ENCODE measurements at places on chromosomes 12 and 14.

DNA sequence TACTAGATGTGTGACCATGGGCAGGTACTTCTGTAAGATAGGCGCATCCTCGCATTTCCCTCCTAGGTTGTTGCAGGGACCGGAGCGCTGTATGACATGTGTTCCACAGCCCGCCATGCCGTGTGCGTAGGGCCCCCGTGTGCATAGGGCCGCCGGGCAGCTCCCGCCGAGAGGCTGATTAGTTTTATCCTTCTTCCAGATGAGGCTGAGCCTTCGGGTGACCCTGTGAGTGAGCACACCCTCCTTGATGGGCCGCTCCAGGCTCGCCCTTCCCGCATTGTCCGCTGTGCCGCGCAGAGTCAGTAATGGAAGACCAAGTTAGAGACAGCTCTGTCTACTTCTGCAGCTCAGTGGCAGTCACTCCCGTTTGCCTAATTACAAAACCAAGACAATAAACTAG is 72.9 kb upstream of the DYNC1H1 start:
- no peak for DNase-seq

DNA sequence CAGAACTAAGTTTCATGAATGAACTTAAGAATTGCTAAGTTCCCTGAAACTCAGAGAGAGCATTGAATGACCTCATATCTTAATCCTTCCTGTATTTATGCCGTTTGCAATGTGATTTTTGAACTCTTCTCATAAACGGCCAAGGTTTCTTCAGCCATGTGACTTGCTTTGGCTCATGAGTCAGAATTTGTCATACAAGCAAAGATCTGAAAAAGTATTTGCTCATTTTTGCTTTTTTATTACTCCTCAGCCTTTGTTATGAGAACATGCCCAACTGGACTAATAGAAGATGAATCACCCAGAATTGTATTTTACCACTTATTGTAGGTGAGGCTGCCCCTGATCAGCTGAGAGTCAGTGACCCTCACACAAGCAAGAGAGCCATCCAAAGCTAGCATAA is 693.8 kb downstream of the BCL11B start:
- DNase-seq = no peak

DNA sequence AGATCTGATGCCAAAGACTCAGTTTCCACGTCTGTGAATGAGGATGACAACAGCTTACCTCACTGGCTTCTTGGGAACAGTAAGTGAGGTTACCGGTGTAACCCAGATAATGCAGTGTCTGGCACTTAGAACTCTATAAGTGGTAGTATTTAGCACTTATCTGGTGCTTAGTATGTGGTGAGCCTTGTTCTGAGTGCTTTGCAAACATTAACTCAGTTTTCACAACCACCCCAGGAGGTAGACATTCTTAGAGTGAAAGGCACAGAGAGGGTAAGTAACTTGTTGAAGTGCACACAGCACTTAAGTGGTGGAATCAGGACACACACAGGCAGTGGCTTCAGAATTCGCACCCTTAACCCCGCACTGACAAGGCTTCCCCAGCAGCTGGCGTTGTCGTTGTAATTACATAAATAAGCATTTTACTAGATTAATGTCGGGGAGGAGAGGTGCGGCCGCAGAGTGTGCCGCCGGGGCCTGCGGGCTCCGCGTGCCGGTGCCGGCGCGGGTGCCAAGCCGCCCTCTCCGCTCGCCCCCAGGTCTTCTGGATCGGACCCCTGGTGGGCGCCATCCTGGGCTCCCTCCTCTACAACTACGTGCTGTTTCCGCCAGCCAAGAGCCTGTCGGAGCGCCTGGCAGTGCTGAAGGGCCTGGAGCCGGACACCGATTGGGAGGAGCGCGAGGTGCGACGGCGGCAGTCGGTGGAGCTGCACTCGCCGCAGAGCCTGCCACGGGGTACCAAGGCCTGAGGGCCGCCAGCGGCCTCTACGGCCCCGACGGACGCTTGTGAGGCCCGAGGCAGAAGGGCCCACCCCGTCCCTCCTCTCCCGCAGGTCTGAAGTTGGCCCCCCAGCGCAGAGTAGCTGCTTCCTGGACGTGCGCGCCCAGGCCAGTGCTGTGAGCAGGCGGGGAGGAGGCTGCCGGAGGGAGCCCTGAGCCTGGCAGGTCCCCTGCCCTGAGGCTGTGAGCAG is 4.6 kb downstream of the AQP2 start:
- DNase-seq = no peak

DNA sequence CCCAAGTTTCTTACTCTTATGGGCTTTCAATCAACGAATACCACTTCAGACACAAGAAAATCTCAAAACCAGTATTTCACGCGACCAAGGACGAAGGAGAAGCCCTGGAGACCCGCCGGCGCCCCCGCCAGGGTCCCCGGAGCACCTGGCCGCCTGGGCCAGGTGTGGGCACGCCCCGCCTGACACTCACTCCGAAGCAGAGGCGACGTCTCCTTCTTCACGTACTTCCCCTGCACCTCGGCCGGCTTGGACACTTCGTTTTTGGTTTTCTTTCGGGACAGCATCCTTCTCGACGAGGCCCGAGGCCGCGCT is 466 bp downstream of the SAV1 start:
- DNase-seq = no peak

Measured in stimulated activated CD8-positive, alpha-beta memory T cell treated with anti-CD3 and anti-CD28 coated beads, Interleukin-4, amount 100 ng/mL, for 1 hour (primary cell).